ENCODE measurements at places on chromosomes 1 and 21.
A peak's percentile ranks its signal among the peaks of the same experiment; 100 is the strongest.

DNA sequence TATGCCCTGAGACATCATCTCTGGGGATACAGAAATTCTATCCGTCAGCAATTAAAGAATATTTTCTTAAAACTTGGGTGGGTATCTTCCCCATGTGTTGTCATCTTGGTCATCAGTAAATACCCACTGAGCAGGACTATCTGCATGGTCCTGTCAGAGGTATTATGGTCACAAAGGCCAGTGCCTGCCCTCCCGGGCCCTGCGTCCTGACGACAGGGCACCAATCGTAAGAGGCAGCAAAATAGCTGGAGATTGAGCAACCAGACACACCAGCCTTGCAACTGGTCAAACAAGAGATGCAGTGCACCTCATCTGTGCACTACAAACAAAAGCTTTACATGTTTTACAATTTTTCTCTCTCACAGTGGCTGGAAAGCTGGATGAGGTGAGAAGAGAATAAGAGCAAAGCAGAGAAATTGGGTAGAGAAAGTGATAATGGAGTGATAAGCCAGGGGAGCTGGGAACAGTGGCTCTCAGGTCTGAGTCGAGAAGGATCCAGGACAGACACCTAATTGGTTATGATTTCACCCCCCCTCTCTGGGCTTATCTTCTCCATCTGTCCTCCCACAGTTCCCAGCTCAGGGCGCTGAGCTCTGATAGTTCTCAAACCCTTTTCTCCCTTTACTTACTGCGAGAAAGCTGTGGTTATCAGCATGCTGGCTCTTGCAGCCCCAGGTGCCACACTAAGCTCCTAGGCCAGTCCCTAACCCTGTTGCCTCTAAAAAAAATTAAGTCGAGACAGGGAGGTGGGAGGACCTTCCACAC lies 8.8 kb upstream of the SRP9 start:
- no peaks in the 10 kb centered on the region for H3K36me3 ChIP-seq
- no peak overlapping the region for H3K4me3 ChIP-seq
- H3K27me3 ChIP-seq, result no peaks in the 10 kb centered on the region
- peak overlapping the region; percentile 54 for H3K27ac ChIP-seq
- DNase-seq, result no peak

- no peak for DNase-seq
- H3K4me3 ChIP-seq, result no peak overlapping the region
- no peaks in the 10 kb centered on the region for H3K4me1 ChIP-seq
- no peak overlapping the region for H3K27ac ChIP-seq
Observed at GRCh38 chr1:163395790-163396189, 74.0 kb downstream of the NUF2 start.

DNA sequence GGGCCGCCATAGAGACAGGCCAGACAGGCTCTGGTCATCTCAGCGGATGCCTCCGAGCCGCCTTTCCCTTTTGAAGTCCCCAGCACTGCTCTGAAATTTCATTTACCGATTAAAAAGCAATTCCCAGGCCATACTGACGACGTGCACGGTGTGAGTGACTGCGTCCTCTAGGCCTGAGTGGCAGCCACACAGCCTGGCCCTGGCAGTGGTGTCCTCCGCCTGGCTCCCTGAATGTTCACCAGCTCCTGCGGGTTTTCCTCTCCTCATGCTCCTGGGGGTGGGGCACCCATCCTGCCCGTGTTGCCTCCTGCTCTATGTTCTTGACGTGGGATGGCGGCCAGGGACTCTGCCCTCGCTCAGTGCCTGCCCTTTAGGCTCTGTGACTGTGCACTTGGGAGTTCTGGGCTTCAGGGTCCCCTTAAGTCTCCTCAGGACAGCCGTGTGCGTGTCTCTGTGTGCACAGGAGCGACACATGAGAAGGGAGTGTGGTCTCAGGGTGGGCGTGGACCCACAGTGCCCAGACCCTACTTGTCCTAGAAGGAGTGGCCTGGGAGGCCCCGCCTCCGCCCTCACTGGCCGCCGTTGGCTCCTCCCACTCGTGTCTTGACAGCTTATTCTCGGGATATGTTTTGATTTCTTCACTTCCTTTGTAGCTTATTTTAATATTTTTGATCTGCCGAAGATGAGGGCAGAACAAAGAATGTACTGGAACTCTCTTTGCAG lies 3.6 kb downstream of the SKI start:
- peak overlapping the region; percentile 89 for H3K27ac ChIP-seq
- no peaks in the 10 kb centered on the region for H3K27me3 ChIP-seq
- H3K36me3 ChIP-seq, result no peaks in the 10 kb centered on the region

DNA sequence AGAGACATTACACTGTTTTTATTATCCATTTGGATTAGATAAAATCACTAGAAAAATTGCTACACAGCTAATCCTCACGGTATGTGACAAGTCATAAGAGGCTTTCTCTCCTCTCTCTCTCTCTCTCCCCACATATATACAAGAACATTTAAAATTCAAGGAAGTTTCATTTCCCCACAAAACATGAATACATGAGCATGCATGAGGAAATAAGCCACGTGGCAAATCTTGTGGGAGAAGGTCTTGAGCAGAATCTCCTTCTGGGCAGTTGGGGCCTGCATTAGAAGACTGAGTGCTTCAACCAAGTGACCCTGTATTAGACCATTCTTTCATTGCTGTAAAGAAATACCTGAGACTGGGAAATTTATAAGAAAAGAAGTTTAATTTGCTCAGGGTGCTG lies 1313.1 kb downstream of the MRPL39 start:
- no peak for DNase-seq
- H3K4me3 ChIP-seq, result no peak overlapping the region
- no peaks in the 10 kb centered on the region for H3K36me3 ChIP-seq
- H3K4me1 ChIP-seq, result no peaks in the 10 kb centered on the region

GRCh38 chr1:36699113-36699911 lies 216.6 kb upstream of the CSF3R start:
- H3K36me3 ChIP-seq, result no peaks in the 10 kb centered on the region
- H3K4me3 ChIP-seq, result no peak overlapping the region
- H3K27ac ChIP-seq, result no peak overlapping the region
- DNase-seq, result no peak
- peaks cover 4% of the 10 kb centered on the region for H3K4me1 ChIP-seq
- H3K27me3 ChIP-seq, result peaks cover 48% of the 10 kb centered on the region

GRCh38 chr21:34513129-34513675 lies 1.2 kb upstream of the KCNE1 start:
- peaks cover 21% of the 10 kb centered on the region for H3K36me3 ChIP-seq
- H3K27ac ChIP-seq, result no peak overlapping the region
- H3K27me3 ChIP-seq, result no peaks in the 10 kb centered on the region
- H3K4me1 ChIP-seq, result no peaks in the 10 kb centered on the region
- no peak overlapping the region for H3K4me3 ChIP-seq
